ENCODE measurements at places on chromosomes 16 and 17. TPM values are rescaled to one million over a fixed set of nuclear protein-coding genes. Genes with fewer than 3 reads are reported as not detected.

Gene KRTAP17-1
- polyA plus RNA-seq = not detected

Gene TBC1D3H
- not detected for polyA plus RNA-seq

- no peak for DNase-seq
These were observed 57.3 kb downstream of the CEP95 start for GRCh38 chr17:64564098-64564497.

GRCh38 chr17:57152967-57153528 is 68.0 kb downstream of the AKAP1 start:
- DNase-seq = no peak

- no peak for DNase-seq
These were observed 243 bp downstream of the RND2 start for GRCh38 chr17:43025290-43025657.

DNA sequence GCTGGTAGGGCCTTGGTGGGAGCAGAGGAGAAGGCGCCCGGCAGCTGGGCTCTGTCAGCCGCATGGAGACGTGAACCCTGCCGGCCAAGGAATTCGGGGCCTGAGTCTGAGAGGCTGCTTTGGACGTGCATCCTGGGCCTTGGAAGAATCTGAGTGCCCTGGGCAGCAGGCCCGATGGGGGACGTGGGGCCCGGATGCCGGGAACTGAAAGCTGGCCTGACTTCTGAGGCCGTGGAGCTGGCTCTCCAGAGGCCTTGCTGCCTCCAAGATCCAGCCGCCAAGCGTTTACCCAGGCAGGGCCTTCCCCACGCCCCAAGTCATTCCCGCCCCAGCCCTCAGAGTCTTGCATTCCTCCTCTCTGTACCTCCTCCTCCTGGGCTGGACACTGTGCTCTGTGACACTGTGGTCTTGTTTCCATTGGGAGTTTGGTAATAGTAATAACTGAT is 37.2 kb downstream of the NKD1 start:
- DNase-seq = no peak

- DNase-seq = no peak
These were observed 157.0 kb downstream of the CPPED1 start for GRCh38 chr16:12646490-12647274.

DNA sequence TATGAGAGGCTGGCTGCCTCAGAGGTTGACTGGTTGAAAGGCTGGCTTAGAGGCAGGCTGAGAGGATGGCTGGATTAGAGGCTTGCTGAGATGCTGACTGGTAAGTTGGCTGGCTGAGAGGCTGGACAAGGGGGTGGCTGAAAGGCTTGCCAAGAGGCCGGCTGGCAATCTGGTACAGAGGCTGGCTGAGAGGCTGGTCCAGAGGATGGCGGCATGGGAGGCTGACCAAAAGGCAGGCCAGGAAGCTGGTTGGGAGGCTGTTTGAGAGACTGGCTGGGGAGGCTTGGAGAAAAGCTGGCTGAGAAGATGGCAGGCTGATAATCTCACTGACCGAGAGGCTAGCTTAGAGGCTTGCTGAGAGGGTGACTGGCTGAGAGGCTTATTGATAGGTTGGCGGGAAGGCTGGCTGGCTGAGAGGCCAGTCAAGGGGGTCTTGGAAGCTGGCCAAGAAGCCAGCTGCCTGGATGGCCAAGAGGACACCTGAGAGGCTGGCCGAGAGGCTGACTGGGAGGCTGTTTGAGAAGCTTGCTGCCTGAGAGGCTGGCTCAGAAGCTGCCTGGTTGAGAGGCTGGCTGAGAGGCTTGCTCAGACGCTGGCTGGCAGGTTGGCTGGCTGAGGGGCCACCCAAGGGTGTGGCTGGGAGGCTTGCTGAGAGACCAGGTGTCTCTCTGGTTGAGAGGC is 34.2 kb upstream of the ACSM2B start:
- DNase-seq = no peak

DNA sequence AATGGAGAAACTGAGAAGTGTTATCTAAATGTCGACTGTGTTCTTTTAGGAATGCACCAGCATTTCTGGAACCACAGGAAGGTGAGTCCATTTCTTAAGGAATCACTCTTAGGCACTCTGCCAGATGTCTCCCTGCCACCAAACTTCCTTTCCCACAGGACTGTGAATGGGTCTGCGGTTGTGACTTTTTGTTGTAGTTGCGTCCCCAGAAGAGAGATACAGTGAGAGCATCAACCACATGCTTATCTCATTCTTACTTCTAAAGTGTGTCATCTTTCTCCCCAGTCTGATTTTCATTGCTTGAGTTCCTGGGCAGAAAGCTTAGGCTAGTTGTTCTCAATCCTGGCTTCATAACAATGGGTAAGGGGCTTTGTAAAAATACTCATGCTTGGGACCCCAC is 13.4 kb downstream of the ITPRIPL2 start:
- DNase-seq = no peak

Data from AG04450 (cell line).